Left renal pelvis (tissue), 4 donors: ENCODE measurements at places on chromosomes 5 and 9. TPM values are rescaled to one million over a fixed set of nuclear protein-coding genes. Genes with fewer than 3 reads are reported as not detected.

FREM1 gene
- polyA plus RNA-seq = 156 TPM

DNA sequence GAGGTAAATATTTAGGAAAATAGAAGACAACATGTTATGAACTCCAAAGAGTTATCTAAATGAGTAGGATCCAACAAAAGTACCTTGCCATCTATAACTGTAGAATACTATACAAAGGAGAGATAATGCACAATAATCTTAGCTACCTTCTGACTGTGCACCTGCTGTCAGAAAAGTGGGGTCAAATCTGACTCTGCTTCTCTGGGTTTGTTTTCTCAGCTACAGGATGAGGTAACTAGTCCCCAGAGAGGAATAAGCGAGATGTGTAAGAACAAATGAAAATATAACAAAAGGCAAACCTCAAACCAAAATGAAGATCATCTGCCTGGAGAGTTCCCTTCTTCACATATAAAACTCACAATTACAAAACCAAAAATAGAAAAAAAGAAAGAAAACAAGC lies 204.8 kb downstream of the DCP2 start:
- no peak for DNase-seq

DNA sequence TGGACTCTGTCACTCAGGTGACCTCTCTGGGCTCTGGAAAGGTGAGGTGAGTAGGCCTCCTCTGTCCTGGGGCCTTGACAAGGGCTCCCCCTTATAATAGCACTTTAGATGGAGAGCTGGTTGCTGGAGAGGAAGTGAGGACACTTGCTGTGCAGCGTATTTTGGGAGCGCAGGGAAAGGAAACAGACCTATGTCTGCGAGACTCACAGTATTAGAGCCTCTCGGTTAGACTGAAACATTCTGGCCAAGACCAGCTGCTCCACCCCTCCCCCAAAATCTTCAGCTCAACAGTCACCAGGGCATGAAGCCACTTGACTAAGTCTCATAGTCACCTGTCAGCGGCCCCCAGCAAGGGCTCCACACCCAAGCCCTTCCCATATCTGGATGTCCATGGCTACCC lies 213.6 kb downstream of the AGTPBP1 start:
- no peak for DNase-seq

- DNase-seq = no peak
Observed at GRCh38 chr5:120152472-120152871, 311.6 kb upstream of the PRR16 start.

POU5F2 gene
- 0.01 TPM for polyA plus RNA-seq

DNA sequence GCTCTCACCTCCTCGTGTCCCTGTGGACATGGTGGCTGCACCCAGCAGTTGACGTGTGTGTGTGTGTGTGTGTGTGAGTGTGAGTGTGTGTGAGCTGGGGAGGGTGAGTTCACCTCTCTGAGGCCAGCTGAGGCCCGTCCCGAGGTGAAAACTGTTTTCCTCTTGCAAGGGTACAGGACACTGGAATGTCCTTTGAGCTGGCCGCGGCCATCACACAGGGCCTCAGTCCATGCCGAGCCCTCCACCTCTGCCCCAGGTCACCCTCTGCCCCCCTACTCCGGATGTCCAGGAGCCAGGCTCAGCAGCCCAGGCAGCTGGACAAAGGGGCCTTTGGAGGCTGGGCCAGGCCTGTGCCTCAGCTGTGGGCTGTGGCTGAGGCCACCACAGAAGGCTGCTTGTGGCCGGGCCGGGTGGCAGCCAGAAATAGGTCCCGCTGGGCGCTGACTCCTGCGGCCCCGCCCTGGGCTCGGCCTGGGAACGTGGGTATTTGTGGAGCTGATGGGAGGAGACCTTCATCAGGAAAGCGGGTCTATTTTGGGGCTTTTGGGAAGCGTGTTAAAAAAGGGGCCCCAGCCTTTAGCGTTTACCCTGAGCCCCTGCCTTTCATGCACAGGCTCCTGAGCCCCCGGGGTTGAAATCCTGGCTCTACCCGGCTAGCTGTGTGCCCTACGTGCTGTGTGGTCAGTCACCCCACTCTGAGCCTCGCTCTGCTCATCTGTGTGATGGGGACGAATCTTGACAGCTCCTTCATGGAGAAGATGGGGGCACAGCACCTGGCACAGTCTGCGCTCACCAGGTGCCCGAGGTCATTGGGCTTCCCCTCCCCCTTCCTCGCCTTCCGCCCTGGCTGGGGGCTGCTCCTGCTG lies 75.1 kb upstream of the IER5L start:
- no peak for DNase-seq

PSD2 gene
- polyA plus RNA-seq = 1.5 TPM

PAEP gene
- 2.6 TPM for polyA plus RNA-seq
